NCI-H1930 (cell line): ENCODE measurements at places on chromosomes 7 and 10.

- no peak for DNase-seq
These were observed 88.6 kb downstream of the INPP5A start for GRCh38 chr10:132626019-132626760.

DNA sequence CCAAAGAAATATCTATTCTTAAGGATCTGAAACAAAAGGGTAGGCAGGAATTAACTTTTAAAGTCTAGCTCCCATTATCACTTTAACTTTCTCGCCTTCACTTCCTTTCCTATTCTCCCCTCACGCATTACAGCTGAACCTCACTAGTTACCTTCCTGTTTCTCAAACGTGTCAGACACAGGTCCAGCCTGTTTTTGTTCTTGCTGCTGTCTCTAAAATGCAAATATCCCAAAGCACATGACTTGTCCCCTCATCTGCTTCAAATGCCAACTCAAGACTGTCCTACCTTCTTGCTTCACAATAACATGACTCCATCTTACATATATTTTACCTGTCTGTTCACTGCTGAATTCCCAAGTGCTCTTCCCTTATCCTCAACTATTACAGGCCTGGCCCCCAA lies 17.6 kb downstream of the ZDHHC6 start:
- no peak for DNase-seq

DNA sequence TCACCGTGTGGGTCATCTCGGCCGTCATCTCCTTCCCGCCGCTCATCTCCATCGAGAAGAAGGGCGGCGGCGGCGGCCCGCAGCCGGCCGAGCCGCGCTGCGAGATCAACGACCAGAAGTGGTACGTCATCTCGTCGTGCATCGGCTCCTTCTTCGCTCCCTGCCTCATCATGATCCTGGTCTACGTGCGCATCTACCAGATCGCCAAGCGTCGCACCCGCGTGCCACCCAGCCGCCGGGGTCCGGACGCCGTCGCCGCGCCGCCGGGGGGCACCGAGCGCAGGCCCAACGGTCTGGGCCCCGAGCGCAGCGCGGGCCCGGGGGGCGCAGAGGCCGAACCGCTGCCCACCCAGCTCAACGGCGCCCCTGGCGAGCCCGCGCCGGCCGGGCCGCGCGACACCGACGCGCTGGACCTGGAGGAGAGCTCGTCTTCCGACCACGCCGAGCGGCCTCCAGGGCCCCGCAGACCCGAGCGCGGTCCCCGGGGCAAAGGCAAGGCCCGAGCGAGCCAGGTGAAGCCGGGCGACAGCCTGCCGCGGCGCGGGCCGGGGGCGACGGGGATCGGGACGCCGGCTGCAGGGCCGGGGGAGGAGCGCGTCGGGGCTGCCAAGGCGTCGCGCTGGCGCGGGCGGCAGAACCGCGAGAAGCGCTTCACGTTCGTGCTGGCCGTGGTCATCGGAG lies 1.8 kb downstream of the ADRA2A start:
- no peak for DNase-seq

- no peak for DNase-seq
These were observed 17.7 kb upstream of the ZMIZ1 start for GRCh38 chr10:79050896-79051555.

DNA sequence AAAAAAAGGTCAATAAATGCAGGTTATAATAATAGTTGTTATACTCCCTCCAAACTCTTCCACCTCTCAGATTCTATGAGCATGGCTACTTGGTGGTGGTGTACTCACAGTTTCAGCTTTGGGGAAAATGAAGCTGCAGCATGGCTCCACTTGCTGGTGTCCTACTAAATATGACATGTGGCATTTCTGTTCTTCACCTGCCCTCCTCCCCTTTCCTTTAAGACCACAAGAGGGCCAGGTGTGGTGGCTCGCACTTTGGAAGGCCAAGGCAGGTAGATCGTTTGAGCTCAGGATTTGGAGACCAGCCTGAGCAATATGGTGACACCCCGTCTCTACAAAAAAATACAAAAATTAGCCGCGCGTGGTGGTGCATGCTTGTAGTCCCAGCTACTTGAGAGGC lies 101.1 kb downstream of the SLC37A3 start:
- DNase-seq, result no peak

DNA sequence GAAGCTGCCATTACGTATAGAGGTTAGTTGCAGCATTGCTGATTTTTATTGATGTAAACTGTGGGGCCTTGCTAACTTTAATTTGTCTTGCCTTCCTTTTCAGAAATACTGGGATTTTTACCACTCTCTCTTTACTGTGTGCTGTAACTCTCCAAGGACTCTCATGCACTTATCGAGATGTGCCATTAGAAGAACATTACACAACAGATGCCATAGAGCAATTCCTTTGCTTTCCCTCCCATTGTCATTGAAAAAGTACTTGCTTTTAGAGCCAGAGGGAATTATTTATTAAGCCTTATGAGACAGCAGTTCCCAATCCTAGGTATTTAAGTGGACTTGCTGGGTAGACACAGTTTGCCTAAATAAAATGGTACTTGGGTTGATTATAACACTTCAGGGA lies 51.7 kb downstream of the ASB4 start:
- no peak for DNase-seq

GRCh38 chr7:11182736-11183135 lies 209.1 kb downstream of the PHF14 start:
- DNase-seq, result no peak

DNA sequence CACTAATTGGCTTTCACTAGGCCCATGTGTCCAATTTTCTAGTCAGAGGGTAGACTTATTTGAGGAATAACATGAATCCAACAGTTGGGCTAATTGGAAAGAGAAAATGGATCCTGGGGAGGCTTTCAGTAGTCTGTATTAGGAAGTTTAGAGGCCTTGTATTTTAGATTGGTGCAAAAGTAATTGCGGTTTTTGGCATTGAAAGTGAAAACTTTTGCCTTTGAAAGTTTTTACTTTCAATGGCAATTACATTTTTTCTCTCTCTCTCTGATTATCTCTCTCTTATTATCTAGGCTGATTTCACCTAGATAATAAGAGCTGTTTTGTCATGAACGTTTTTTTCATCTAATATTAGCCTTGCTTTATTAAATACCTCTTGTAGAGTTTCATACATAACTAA lies 981.7 kb downstream of the REEP3 start:
- DNase-seq, result no peak

DNA sequence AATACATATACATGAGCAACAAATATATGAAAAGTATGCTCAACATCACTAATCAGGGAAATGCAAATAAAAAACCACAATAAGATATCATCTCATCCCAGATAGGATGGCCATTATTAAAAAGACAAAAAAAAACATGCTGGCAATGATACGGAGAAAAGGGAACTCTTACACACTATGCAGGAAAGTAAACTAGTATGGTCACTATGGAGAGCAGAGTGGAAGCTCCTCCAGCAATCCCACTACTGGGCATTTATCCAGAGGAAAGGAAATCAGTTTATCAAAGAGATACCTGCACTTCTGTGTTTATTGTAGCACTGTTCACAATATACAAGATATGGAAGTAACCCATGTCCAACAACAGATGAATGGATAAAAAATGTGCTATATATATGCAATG lies 217.5 kb downstream of the SDK1 start:
- no peak for DNase-seq

GRCh38 chr10:63236113-63236935 lies 103.2 kb downstream of the NRBF2 start:
- DNase-seq, result no peak

DNA sequence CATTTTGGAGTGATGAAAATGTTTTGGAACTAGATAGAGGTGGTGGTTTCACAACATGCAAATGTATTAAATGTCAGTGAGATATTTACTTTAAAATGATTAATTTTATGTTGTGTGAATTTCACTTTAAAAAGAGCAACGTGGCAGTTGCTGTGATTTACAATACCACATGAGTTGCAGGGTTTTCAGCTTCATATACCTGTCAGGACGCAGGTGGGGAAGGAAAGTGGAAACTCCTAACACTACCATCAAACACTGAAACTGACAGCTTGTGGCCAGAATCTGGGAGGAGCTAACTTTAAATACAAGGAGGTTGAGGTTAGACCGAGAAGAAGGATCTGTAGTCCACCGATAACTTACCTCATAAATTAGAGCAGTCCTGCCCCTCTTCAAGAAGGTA lies 168.9 kb upstream of the TMEM72 start:
- DNase-seq, result no peak

GRCh38 chr7:119935418-119936025 lies 337.5 kb upstream of the KCND2 start:
- no peak for DNase-seq

- no peak for DNase-seq
These were observed 96.3 kb upstream of the ARMC3 start for GRCh38 chr10:22831586-22831985.

- no peak for DNase-seq
These were observed 91.2 kb downstream of the PLPP4 start for GRCh38 chr10:120548210-120548609.

- no peak for DNase-seq
These were observed 274.1 kb downstream of the PRPF18 start for GRCh38 chr10:13860886-13861285.
